ENCODE measurements at places on chromosomes 13 and 19.

DNA sequence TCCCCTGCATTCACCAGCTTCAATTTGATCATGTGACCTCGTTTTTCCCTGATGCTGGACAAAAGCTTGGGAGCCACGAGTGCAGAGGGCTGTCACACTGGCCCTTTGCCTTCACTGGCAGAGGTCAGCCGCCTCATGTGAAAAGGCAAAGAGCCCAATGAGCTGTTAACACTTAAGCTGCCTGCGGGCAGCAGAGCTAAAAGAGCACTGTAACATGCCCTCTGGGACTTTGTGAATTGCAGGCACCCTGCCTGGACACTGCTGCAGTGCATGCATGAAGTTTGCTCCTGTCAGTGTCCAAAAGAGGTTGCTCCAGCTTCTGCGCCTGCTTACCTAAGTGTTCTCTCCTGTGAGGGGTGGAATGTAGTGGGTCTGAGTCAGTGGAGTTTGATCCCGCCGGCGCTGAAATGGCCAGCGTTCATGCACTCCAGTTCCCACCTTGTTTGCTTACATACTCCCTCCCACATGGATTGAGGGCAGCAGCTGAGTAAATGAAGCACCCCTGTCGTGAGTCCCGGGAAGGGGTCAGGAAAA is 193.7 kb downstream of the RFC3 start:
- no peak for DNase-seq

DNA sequence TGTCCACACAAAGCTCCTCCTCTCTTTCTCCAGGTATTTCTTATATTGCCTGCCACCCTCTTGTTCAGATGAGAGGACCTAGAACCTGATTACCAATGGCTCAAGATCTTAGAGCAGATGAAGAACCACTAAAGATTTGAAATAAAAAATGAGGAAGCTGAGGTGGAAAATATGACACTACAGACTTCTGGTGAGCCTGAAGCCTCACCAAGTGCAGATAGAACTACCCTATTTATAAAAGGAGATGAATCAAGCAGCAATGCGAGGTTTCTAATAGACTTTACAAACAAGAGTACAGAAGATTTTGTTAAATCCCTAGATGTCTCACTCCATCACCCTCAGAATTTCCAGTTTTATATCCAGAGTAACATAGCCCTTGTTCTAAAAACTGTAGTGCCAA is 345.8 kb downstream of the TBC1D4 start:
- DNase-seq, result no peak

- no peak for DNase-seq
Measured at GRCh38 chr13:79724348-79725103, 243.6 kb downstream of the NDFIP2 start.

DNA sequence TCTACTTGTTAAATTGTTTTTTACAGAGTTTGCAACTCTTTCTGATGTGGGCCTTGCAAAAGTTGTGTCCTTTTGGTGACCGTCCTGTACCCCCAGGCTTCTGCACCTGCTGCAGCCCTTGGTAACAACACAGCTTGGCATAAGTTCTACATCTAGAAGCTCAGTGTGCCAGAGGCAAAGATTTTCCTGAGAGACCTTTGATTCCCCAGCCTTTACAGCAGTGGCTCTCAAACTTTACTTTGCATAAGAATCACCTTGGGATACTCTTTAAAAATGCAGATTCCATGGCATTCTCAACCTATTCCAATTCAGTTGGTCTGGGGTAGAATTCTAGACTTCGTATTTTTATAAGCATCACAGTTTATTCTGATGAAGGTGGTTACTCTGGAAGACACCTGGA is 260.9 kb downstream of the DCT start:
- DNase-seq, result no peak

- peak; percentile 4 for DNase-seq
Measured at GRCh38 chr19:2449019-2449418, 7.7 kb downstream of the LMNB2 start.

DNA sequence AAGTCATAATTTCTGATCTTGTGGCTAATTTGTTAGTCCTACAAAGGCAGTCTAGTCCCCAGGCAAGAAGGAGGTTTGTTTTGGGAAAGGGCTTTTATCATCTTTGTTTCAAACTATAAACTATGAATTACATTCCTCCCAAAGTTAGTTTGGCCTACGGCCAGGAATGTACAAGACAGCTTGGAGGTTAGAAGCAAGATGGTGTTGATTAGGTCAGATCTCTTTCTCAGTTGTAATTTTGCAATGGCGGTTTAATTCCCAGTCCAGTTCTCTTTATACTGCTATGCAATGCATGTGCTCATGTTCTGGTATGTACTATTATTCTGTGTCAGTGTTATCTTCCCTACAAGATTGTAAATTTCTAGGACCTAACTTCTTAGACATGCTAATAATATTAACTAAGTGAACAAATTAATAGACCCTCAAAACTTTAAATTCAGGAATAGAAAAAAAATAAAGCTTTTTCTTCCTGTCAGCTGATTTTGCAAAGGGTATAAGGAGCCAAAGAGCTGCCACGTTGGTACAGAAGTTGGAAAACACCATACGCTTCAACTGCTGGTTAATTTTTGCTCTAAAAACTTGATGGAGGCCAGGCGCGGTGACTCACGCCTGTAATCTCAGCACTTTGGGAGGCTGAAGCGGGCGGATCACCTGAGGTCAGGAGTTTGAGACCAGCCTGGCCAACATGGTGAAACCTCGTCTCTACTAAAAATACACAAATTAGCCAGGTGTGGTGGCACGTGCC is 1.3 kb upstream of the DNAJC15 start:
- DNase-seq, result no peak

- DNase-seq, result peak; percentile 41
Measured at GRCh38 chr13:67736646-67737420, 506.7 kb upstream of the PCDH9 start.

DNA sequence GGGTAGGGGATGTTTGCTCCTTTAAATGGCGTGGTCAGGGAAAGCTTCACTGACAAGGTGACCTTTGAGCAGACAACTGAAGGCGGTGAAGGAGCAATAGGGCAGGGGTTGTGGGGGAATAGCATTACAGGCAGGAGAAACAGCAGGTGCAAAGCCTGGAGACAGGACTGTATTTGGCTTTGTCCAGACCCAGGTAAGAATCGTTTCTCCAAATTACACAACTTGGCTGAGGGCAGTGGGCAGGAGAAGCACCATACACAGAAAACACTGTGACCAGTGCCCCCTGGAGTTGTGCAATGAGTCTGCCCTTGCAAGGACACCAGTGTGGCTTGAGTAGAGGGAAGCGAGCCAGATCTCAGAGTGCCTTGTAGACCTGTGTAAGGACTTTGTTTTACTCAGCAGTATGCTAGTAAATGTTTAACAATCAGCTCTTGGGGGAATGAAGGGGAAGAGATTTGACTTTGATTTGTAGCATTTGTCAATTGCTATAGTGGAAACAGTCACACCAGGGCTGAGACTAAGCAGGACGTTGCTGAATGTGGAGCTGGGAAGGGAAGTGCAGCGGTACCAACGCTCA is 360.0 kb downstream of the DCT start:
- DNase-seq, result peak; percentile 45

DNA sequence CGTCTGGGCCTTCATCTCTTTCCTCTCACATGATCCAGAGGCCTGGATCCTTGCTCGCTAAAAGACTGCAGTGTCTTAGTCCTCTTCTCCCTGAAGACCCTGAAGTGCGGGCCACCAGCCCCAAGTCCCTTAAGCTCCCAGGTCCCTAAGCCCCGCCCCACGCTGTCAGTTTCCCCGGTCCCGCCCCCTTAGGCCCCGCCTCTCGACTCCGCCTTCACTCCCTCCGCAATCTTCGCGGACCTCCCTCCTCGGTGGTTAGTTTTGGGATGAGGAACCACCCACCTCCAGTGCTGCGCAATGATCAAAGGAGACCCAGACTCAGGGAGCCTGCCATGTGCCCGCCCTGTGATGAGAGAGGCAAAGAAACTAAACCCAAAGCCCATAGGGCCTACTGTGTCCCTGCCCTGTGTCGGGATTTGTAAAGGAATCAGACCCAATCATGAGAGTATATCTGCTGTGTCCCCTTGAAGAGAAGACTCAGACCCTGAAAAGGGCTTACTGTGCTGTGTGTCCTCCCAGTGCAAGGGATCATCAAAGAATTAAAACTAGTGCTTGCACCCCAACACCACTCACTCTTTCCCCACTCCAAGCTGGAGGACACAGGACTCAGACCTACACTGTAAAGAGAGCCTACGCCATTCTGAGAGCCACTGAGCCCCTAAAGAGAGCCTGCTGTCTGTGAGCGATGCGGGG is 3.0 kb upstream of the COX6B1 start:
- DNase-seq, result no peak

DNA sequence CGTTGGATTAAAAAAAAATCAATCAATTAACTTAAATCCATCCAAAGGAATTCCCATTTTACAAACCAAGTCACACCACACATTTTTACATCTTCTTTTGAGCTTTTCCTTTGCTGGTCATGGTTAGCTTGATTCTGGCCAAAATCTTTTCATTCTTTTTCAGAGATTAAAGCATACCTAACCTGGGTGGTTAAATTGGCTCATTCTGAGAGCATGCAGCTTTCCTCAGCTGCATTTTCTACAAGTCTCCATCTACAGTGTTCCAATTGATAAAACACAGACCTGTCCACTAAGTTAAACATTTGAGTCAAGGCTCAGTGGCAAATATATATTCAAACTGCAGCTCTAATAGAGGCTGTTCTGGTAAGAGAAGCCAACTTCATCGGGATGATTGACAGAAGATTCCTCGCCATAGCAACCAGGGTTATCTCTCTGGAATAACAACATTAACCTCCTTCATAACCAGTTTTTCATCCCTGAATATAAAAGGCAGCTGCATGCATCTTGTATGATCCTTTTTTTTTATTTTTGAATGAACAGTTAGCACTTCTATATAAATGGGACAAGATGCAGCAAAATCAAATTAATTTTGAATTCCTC is 106.2 kb downstream of the DNAJC15 start:
- DNase-seq, result no peak

- DNase-seq, result no peak
Measured at GRCh38 chr13:107324416-107325204, 756.7 kb upstream of the ARGLU1 start.

DNA sequence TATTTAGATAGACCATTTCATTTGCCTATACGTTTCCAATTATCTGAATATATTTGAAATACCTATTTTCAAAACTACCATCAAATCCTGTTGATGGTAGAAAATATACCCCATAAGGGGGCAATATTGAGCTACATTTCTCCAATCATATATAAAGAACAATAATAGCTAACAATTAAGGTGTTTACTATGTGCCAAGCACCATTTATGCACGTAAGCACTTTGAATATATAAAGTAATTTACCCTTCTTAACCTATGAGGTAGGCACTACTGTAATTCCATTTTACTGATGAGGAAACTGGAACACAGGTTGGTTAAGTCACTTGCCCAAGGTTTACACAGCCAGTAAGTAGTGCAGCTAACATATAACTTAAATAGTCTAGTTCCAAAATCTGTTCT is 79.2 kb downstream of the UBL3 start:
- peak; percentile 25 for DNase-seq

DNA sequence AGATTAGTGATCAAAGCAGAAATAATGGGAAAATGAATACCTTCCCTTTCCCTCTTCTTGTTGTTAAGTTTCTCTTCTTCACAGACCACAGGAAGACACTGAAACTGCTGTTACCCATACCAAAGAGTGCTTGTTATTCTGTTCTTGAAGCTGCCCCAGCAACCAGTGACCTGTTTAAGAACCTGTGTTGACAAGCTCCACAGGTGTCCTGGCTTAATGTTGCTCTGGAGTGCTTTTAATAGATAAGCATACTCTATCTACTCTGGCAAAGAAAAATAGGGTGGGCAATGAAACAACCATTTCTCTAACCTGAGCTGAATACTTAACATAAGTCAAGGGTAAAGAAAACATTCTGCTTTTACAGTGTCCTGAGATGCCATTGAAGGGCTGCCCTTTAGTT is 506.7 kb upstream of the GPC6 start:
- DNase-seq, result no peak

- DNase-seq, result peak; percentile 5
Measured at GRCh38 chr19:35528218-35529038, at the start of gene SBSN. SBSN (minus strand) TSS chr19:35528311; CDS start chr19:35528281, 30 bp downstream.

- no peak for DNase-seq
Measured at GRCh38 chr19:39967561-39967960, 3.4 kb upstream of the PSMC4 start.

- DNase-seq, result no peak
Measured at GRCh38 chr13:112767506-112768471, 78.0 kb downstream of the ATP11A start.

DNA sequence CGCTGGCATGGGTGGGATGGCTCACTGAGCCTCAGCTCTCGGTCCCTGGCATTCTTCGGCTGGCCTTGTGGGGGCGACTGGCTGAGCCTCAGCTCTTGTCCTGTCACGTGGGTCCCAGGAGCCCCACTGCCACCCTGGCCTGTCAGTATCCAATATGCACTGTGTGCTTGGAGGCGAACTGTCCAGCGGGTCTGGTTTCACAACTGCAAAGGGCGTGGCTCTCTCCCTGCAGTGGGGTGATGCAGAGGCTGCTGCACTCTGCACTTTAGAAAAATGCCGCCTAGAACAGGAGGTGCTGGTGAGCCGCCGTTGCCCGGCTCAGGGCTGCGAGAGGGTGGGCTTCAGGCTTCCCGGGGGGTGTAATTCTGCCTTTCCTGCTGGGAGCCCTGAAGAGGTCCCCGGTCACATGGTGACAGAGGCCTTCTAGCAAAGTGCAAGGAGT is 17.0 kb upstream of the TMEM255B start:
- DNase-seq, result no peak

DNA sequence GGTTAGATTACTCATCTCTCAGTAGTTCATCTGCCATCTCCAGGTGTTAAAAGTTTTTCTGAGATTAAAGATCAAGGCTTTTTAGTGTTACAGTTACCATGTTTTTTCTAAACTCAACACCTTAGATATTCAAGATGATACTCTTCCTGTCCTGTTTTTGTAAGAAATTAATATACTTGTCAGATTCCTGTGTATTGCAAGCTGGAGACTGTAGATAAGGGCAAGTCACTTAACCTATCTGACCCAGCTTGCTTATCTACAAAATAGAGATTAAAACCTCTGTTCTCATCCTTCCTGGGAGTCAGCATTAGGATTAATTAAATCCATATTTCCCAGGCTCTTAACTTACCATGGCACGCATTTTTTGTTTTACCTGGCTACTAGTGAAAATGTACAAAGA is 25.2 kb downstream of the SUGT1 start:
- no peak for DNase-seq

GRCh38 chr13:110055089-110055488 is 251.9 kb downstream of the COL4A1 start:
- peak; percentile 29 for DNase-seq

- no peak for DNase-seq
Measured at GRCh38 chr13:59318320-59318930, 845.3 kb downstream of the DIAPH3 start.

- no peak for DNase-seq
Measured at GRCh38 chr13:66937423-66937822, 292.7 kb downstream of the PCDH9 start.

- no peak for DNase-seq
Measured at GRCh38 chr13:94329277-94329676, 150.2 kb downstream of the DCT start.

- DNase-seq, result no peak
Measured at GRCh38 chr13:21694831-21695230, 24.0 kb downstream of the FGF9 start.

GRCh38 chr13:73011751-73012150 is 47.1 kb upstream of the KLF5 start:
- no peak for DNase-seq

All from RCC 7860 (cell line).